ENCODE measurements at places on chromosomes 5 and 9. TPM values are rescaled to one million over a fixed set of nuclear protein-coding genes. Genes with fewer than 3 reads are reported as not detected.

MYMK gene
- total RNA-seq = 0.34 TPM

HSD17B3 gene
- total RNA-seq = not detected

MRPS30 gene
- 78.3 TPM for total RNA-seq

- peaks cover 20% of the 10 kb centered on the region for H3K4me1 ChIP-seq
- peaks cover 6% of the 10 kb centered on the region for H3K27me3 ChIP-seq
- H3K27ac ChIP-seq = no peak overlapping the region
- no peaks in the 10 kb centered on the region for H3K36me3 ChIP-seq
Measured at GRCh38 chr9:87831159-87831558, 51.5 kb upstream of the SPATA31E1 start.

GRCh38 chr9:18638371-18639249 lies 164.7 kb downstream of the ADAMTSL1 start:
- DNase-seq = no peak
- H3K36me3 ChIP-seq = no peaks in the 10 kb centered on the region
- no peak overlapping the region for H3K27ac ChIP-seq

DNA sequence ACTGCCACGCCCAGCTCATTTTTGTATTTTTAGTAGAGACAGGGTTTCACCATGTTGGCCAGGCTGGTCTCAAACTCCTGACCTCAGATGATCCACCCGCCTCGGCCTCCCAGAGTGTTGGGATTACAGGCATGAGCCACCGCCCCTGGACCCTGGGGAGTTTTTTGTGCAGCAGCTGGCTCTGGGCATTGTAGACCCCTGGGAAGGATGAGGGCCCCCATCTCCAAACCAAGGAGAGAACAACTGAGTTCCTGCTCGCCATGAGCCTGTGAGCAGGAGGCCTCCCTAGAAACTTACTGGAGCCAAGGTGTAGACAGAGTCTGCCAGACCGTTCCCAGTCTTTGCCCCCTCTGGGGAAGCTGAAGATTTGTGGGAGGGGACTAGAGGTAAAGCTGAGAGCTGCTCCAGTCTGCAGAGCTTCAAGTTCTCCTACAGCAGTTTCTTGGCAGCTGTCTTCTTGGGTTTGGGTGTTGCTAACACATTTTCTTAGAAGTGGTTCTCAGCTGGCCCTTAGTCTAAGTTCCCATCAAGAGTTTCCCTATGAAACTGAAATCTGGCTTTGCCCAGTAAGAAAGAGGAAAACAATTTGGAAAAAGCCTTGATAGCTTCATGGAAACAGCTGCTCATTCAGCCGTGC lies 12.4 kb downstream of the NUDT2 start:
- H3K27ac ChIP-seq = no peak overlapping the region
- H3K4me3 ChIP-seq = no peak overlapping the region
- H3K4me1 ChIP-seq = peaks cover 7% of the 10 kb centered on the region

- peaks cover 26% of the 10 kb centered on the region for H3K4me1 ChIP-seq
- no peak for DNase-seq
- no peak overlapping the region for H3K4me3 ChIP-seq
- no peaks in the 10 kb centered on the region for H3K27me3 ChIP-seq
- H3K36me3 ChIP-seq = peaks cover 12% of the 10 kb centered on the region
Measured at GRCh38 chr5:44729536-44729935, 79.2 kb upstream of the MRPS30 start.

- no peaks in the 10 kb centered on the region for H3K27me3 ChIP-seq
- no peak for DNase-seq
- H3K27ac ChIP-seq = no peak overlapping the region
- no peak overlapping the region for H3K4me3 ChIP-seq
- no peaks in the 10 kb centered on the region for H3K36me3 ChIP-seq
Measured at GRCh38 chr9:94801681-94802080, 75.2 kb downstream of the AOPEP start.

DNA sequence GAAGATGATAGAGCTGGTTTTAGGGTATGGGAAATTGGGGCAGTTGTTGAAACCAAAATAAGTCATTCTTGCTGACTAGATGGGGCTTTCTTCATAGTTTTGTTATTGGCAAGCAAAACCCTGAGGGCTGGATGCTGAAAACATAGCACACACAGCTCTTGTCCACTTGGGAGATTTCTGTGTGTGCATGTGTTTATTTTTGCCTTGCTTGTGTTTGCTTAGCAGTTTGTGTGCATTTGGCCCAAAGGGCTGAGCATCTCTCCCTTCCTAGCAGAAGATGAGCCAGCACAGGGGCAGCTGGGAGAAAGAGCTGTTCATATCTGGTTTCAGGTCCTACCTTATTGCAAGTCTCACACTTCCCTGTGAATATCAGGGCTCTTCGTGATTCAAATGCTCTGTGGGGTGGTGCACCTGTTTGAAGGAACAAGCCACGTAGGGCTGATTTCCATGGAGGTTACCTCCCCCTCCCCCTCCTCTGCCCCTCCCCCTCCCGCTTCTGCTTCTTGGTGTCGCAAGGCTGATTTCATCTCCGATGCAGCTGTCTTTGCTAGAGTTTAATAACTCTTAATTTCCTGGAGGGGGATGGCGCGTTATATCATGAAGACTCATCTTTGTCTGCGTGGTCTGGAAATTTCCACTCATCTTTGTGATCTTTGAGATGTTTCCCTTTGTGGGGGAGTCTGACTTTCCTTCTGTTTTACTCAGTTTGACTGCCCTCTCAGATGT lies 296.5 kb downstream of the ARHGAP26 start:
- no peak overlapping the region for H3K27ac ChIP-seq
- H3K4me3 ChIP-seq = no peak overlapping the region
- H3K36me3 ChIP-seq = peaks cover 20% of the 10 kb centered on the region
- H3K27me3 ChIP-seq = no peaks in the 10 kb centered on the region

DNA sequence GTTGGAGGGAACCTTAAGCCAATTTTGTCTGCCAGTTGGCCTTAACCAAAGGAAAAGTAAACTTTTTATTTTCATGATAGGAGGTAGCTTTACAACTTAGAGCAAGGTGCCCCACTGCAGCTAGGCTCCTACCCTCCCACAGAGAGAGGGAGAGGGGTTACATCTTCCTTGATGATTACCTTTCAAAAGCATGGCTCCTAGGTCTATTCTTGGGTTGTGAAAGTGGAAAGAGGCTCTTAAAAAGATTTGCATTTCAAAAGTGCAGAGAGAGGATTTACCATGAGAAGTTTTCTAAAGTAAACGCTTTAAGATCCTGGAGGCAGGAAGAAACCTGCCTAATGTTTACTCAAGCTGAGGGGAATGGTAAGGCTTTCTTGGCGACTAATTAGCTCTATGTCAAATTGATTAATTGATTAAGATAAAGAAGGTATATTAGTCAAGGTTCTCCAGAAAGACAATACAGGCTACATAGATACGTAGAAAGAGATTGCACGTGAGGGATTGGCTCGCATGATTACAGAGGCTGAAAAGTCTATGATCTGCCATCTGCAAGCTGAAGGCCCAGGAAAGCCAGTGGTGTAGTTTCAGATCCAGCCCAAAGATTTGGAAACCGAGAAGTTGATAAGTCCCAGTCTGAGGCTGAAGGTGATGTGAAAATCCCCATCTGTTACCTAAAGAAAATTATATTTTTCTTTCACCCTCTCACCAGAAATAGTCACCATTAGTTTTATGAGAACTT lies 333.8 kb upstream of the CTNND2 start:
- DNase-seq = no peak
- H3K27ac ChIP-seq = no peak overlapping the region
- peaks cover 87% of the 10 kb centered on the region for H3K27me3 ChIP-seq

Measured in WTC11 (cell line).